ENCODE measurements at places on chromosomes 13 and 19.
A peak's percentile ranks its signal among the peaks of the same experiment; 100 is the strongest.

DNA sequence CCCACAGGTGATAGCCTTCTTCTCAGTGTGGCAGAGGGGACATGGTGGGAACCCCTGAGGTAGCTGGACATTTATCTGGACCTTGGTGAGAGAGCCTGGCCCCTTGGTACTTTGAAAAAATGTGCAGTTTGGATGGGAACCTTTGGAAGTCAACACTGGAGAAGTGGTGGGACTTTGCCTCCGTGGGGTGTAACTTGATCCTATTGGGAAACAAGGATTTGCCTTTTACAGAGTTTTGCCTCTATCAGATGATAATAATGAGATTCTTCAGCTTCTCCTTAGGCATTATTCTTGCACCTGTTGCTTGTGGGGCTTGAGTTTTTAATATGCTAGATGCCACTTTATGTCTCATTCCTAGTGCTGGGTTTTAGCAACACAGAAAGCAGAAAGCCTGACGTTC, 99.0 kb downstream of the ERCC5 start:
- DNase-seq, result no peak

DNA sequence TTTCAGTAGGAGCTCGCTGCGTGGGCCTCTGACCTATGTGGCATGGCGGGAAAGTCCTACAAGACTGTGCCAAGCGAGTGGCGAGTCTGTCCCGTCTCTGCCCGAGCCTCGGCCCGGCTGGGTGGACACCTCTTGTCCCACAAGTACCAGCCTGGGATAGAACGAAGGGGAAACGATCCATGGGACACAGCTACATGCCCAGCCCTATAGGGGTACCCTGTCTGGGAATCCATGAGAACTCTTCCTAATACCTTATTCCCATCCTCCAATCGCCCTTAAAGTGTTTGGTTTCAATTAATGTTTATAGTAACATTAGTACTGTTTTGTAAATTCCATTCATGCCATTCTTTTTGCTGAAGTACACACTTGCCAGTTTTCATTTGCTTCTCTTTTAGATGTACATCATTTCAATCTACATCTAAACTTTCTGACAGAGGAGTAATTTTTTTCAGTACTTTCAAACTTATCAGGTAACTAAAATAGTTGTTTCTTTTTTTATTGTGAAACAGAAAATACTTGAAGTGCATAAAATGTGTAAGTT, 667 bp upstream of the ZNF790 start:
- DNase-seq, result no peak

- DNase-seq, result no peak
Observed at GRCh38 chr19:1262623-1263123, 6.5 kb upstream of the CIRBP start.

GRCh38 chr13:65125236-65125635, 2104.9 kb downstream of the PCDH9 start:
- no peak for DNase-seq

DNA sequence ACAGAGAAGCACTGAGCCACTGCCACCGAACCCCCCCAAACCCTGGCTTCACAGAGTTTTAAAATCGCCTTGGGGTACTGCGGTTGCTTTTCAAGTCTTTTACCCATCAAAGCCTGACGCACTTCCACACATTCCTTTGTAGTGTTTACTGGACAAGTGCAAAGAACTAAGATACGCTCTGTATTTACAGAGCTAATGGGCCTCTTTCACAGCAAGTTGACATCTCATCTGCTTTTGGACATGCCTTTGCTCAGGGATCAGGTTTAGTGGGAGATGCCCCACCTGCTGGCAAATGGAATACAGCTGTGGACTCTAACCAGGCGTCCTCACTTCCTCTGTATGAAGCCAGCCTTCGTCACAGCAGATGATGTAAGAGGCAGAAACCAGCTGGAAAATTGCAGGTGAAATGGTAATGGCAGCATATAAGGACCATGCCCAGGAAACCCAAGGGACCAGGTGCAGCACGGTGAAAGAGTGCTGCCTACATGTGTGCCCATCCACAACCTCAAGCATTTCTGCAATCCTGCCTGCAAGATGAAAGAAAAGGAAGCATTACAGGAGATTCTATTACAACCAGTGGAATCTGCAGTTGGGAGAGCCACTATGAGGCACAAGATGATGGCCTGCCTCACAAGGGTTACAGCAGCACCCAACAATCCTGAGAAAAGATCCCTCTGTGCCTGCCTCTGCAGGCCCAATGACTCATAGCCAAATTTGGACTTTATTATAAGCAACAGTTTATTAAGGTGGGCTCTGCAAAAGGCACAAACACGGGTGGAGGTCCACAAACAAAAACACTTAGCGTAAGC, 34.7 kb downstream of the BRD4 start:
- DNase-seq, result no peak

- DNase-seq, result peak; percentile 74
Observed at GRCh38 chr19:51800473-51801244, 5.7 kb downstream of the FPR3 start.

DNA sequence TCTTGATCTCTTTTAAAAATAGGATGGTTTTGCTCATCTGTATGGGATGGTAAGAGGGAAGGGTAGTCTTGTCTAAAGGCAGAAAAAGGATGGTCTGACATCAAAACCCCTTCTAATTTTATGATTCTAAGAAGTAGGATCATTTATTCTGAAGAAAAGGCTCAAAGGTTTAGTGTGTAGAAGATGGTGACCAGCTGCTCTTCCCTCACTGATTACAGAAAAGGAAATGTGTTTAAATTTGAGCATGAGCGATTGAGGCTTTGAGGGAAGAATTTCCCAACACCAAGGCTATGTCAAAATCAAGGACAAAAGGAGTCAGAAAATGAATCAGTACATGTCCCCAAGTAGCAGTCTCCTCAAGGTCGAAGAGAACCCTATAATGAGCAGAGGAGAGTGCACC, 909.8 kb downstream of the EFNB2 start:
- no peak for DNase-seq

GRCh38 chr19:47357788-47358680, 8.9 kb downstream of the DHX34 start:
- DNase-seq, result peak; percentile 62

- no peak for DNase-seq
Observed at GRCh38 chr13:49610176-49610575, 18.1 kb upstream of the ARL11 start.

GRCh38 chr19:40466219-40466984, 399 bp upstream of the SPTBN4 start:
- DNase-seq, result peak; percentile 48

GRCh38 chr13:99352351-99353245, 45.4 kb upstream of the GPR183 start:
- DNase-seq, result no peak

GRCh38 chr19:17841810-17842662, 5.7 kb downstream of the JAK3 start:
- DNase-seq, result peak; percentile 74
